ENCODE measurements at places on chromosomes 7 and 10.

- no peak for DNase-seq
Observed at GRCh38 chr10:66772548-66773471, 153.0 kb upstream of the LRRTM3 start.

- no peak for DNase-seq
Observed at GRCh38 chr10:33388382-33388781, 53.9 kb upstream of the NRP1 start.

GRCh38 chr10:113235508-113235907 is 285.5 kb downstream of the TCF7L2 start:
- DNase-seq, result no peak

GRCh38 chr10:71289421-71290130 is 29.5 kb upstream of the SLC29A3 start:
- DNase-seq, result no peak

- DNase-seq, result no peak
Observed at GRCh38 chr7:98286093-98286539, 4.6 kb downstream of the BRI3 start.

GRCh38 chr7:101953248-101953819 is 135.9 kb downstream of the CUX1 start:
- DNase-seq, result no peak

DNA sequence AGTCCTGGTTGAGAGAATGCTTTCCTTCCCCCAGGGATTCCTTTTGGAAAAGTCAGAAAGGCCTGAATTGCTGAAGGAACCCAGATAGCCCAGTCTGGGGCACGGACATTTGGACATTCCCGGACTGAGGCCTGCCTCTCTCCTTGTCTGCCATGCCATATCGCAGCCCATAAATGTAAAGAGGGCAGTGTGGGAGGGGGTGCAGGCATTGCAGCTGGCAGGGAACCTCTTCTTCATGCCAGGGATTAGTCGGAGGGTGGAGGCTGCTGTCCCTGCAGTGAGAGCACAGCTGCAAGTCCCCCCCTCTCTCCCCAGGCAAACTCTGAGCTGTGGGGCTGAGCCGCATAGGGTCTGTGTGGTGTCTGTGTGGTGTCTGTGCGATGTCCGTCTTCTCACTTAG is 486.0 kb upstream of the MKI67 start:
- no peak for DNase-seq

GRCh38 chr10:54587971-54588370 is 213.1 kb downstream of the PCDH15 start:
- DNase-seq, result no peak

DNA sequence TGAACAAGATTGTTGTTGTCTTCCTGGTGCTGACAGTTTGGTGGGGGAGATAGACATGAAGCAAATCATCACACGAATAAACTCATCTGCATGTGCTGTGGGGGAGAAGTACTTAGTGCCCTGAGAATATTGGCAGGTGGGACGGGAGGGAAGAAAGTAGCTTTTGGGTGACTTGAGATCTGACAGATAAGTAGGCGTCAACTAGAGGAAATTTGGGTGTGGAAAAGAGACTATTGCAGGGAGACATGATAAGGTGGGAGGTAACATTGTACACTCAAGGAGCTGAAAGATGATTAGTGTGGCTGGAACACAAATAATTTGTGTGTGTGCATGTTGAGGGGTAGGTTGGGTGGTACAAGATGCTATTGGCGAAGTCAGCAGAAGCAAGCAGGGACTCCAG is 30.1 kb downstream of the CNNM2 start:
- DNase-seq, result no peak

GRCh38 chr10:68586606-68587305 is 26.6 kb downstream of the TET1 start:
- no peak for DNase-seq

- DNase-seq, result no peak
Observed at GRCh38 chr10:110273474-110273873, 31.2 kb downstream of the SMNDC1 start.

GRCh38 chr7:20778063-20778721 is 8.5 kb downstream of the SP8 start:
- no peak for DNase-seq

GRCh38 chr10:62850646-62851045 is 34.5 kb upstream of the EGR2 start:
- DNase-seq, result no peak

- no peak for DNase-seq
Observed at GRCh38 chr7:73815436-73815835, 15.4 kb upstream of the CLDN4 start.

- no peak for DNase-seq
Observed at GRCh38 chr7:47435889-47436312, 146.0 kb downstream of the TNS3 start.

DNA sequence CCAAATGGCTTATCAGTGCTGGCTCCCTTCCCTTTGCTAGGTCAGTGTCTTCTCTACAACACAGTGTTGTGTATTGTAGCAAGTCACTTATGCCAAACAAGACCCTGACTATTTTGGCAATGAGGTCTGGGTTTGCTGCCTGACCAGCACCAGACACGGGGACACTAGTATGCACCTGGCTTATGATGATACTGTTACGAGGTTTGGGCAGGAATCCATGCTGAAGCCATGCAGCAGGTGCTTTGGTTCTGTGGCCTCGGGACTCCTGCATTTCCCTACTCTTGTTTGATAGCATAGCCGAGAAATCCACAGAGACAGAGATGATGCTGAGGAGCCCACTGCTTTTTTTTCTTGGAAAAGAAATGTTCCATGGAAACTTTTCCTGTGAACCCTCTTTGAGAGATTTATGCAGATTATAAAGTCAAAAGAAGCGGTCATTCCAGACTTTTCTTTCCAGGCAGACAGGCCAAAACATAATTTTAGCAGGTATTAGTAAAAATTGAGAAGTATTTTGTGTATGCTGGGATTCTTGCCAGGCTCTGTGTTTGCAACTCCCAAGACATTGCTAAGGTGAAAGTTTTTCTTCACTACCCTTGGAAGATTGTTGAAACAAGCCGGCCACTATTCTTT is 291.1 kb downstream of the BBS9 start:
- no peak for DNase-seq

DNA sequence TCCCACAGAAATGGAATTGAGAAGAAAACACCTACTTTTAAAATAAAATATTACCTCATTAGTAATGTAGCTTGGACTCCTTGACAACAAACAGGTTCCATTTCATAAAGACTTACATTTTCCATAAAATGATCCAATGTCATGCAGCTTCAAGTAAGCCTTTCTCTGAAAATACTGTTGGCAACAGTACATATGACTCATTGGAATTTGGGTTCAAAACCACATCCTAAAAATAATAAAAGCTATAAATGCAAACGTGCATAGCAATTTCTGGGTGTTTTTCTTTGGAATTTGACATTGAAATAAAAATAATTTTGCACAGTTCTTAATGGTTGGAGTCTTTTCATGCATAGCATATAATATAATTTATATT is 47.9 kb downstream of the FHIP2A start:
- DNase-seq, result no peak

GRCh38 chr7:144391014-144391413 is 12.5 kb downstream of the NOBOX start:
- no peak for DNase-seq

GRCh38 chr7:71846160-71846559 is 566.0 kb downstream of the CALN1 start:
- DNase-seq, result no peak

GRCh38 chr10:5540891-5541290 is 16.1 kb downstream of the CALML3 start:
- no peak for DNase-seq

DNA sequence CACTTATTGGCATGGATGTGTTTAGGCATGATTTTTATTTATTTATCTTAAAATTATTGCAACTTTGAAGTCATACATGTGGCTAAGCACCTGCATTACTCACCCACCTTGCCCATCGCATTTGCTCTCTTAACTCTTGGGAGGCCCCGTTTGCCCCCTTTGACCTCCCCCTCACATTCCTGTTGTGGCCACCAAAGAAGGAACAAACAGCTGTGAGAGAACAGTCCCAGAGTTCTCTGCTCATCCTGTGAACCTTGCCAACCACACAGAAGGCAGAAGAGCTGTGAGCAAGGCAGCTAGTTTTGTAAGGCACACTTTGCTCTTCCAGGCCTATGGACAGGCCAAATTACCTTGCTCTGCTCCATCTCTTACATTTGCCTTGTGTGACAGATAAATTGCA is 23.6 kb upstream of the FGL2 start:
- no peak for DNase-seq

DNA sequence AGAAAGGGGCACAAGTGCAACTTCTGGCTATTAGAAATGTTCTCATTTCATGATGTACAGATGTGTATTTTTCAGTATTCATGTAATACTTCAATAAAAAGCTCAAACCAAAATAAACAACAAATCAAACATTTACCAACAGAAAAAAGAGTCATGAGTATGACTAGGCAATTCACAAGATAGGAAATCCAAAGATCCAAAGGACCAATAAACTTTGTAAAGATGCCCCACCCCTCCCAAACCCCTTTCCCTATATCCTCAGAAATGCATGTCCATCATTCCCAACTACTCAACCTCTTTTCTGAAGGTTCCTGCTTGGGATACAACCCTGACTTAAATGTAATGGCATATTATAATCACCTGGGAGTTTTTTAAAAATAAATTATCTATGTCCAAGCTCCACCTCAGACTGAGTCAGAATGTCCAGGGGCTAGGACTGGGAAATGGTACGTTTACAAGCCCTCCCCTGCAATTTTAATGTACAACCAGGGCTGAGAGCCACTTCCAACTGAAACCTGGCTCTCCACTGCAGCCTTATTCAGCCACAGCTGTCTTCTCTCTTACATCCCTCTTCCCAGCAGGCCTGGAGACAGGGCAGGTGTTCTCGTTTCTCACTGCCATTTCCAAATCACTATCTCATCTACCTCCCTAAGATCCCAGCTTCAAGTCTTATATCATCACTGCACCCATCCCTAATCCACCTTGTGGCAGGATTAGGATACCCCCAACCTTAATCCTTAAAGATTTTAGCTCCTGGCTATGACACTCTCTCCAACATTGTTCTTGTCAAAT is 36.5 kb downstream of the COA1 start:
- no peak for DNase-seq

DNA sequence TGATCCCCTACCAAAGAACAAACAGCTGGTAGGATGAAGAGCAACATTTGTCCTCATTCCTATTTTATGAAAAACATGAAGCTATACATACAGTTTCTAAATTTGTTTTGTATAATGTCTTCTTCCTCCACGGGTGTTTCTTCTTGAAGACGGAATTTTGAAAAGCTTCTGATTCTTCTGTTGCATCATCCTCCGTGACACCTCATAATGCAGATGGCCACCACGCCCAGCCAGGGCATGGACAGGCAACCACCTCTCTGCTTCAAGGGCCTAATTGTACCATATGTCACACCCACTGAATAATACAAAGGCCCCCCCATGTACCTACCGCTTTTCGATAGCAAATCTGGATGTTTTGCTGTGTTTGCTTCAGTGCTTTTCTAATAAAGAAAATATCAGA is at the start of gene SUN3:
Gene SUN3, minus strand, starts transcription at position 170 of the 400 bp plus-strand sequence. Its CDS starts 169 bp downstream, at position 1.
- DNase-seq, result no peak

DNA sequence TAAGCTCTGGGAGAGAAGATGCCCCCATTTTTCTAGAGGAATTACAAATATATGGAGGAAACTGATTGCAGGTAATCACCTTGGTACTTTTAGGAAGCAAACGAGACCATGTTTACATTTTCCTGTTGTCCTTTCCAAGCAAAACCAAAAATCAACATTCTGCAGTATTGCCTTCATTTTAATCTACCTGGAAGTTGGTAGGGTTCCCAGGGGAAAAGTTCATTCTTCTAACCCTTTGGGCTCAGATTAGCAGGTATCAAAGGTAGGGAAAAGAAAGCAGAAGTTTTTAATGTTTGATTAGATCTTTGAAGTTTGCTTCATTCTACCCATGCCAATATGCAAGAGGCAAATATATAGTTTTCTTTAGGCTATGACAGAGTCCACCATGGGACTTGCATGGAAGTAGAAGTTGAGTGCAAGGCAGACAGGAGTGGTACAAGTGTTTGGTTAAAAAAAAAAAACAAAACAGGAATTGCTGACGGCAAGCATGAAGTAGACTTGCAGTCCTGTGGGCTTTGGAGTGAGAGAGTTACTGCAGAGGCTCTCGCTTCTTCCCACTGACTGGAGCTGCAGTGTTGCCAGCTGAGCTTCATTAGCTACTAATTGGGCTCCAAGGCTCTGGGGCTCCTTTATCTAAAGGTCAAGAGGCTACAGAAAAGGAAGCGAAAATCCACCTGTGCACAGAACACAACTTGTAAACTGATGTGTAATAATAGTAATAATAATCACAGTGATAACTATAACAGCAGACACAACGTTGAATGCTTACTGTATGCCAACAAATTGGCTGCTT is 28.9 kb upstream of the ASAH2 start:
- DNase-seq, result no peak

GRCh38 chr7:114413761-114414155 is 857 bp upstream of the FOXP2 start:
- no peak for DNase-seq

- DNase-seq, result no peak
Observed at GRCh38 chr10:30007406-30007805, 52.0 kb downstream of the JCAD start.

GRCh38 chr7:13262929-13263530 is 575.6 kb downstream of the ARL4A start:
- no peak for DNase-seq

GRCh38 chr10:121835376-121835775 is 92.5 kb downstream of the ATE1 start:
- no peak for DNase-seq

DNA sequence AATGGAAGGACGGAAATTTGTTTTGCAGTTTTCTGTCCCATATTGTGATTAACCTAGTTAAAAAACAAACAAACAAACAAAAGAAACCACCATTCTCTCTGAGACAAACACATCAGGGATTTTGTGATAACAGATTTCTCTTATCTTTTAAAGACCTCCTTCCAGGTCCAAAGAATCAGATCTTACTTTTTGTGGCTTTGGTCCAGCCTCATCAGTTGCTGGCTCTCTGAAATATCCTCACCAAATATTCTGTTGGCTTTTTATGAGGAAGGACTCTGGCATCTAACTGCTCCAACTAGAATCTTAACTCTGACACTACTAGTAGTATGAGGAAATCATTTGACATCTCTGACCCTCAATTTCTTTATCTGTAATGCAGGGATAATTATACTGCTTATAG is 4.8 kb downstream of the FAM204A start:
- DNase-seq, result no peak

DNA sequence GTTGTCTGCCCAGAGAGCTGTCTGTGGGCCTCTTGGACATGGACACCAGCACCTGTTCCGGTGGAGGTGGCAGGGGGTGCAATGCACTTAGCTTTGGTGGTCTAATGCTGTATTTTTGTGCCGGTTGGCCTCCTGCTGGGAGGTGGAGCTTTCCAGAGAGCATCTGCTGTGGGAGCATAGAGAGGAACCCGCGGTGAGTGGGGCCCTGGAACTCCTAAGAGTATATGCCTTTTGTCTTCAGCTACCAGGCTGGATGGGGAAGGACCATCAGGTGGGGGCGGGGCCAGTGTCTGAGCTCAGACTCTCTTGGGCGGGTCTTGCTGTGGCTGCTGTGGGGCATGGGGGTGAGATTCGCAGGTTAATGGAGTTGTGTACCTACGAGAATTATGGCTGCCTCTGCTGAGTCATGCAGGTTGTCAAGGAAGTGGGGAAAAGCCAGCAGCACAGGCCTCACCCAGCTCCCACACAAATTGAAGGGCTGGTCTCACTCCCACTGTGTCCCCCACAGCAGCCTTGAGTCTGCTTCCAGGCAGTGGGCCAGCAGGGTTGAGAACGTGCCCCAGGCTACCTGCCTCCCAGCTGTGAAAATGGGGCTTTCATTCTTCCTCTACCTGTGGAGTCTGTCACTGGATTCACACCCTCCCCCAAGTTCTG is 29.0 kb downstream of the JAKMIP3 start:
- DNase-seq, result no peak

- no peak for DNase-seq
Observed at GRCh38 chr10:49318755-49319154, 19.8 kb downstream of the C10orf71 start.

- no peak for DNase-seq
Observed at GRCh38 chr10:34816085-34816496, 995 bp upstream of the PARD3 start.
